ENCODE measurements at places on chromosomes 7 and 10. TPM values are rescaled to one million over a fixed set of nuclear protein-coding genes. Genes with fewer than 3 reads are reported as not detected.

CPSF4 gene
- total RNA-seq = 18.8 TPM

DNA sequence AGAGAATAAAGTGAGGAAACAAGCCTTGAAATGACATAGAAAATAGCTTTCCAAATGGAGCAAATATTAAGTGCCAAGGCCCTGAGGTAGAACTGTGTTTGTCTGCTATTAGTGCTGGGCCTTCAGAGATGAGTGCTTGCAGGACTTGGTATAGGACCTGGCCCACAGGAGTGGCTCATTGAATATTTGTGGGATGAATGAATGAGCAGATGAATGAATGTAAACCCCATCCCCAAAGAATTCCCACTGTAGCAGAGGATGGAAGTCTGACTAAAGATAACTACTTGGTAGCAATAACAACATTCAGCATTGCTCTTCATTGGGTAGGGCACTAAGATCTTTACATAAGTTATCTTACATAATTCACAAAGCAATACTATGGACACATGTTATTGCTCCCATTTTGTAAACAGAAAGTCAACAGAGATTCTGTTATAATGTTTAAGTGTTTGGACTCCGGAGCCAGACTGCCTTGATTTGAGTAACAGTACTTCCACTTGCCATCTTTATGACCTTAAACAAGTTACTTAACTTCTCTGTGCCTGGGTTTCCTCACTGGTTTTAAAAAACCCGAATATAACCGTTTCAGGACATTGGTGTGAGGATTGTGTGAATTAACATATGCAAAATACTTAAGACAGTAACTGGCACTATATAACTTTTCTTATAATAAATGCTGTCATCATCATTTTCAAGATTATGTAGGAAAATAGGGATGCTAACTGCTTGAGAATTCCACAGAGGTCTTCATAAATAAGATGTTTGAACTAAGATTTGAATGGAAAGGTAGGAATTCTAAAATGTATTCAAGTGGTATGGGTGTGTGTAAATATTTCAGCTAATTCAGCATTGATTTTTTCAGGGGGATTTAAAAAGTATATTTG is 141.9 kb downstream of the PRKG1 start:
- no peak for DNase-seq

DNA sequence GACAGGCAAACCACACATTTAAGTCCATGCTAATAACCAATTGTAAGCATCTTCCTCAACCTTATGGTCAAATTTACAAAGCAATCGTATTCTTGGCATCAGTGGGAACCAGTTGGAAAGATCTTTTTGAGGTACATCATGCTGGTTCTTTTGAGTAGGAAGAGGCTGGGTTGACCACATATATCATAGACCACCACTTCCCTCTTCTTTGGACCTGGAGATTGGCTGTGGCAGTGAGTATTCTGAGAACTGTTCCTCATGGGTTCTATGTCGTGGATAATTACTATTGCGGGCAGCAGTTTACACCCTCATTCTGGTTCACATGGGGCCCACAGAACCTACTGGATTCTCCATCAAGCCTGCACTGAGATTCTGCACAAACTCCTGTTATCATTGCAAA is 35.5 kb upstream of the C1GALT1 start:
- DNase-seq = no peak

DNA sequence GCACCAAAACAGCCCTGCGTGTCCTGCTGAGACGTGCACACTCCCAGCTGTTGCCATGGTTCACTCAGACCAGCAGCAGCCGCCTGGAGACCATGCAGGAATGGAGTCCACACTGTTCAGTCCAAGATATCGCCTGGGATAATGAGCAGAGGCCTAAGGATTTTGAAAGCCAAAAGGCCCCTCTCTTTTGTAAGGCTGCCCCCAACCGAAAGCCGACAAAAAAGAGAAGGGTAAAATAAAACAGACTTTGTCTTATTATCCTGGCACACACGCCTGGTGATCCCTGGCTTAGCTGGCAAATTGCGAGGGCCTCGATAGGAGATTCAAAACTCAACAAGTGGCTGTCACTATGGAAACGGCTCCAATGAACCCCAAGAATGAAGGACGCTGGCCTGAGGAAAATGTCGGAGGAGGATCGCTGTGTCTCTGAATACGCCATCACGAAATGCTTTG is 263.6 kb downstream of the SKIDA1 start:
- DNase-seq = no peak

DNA sequence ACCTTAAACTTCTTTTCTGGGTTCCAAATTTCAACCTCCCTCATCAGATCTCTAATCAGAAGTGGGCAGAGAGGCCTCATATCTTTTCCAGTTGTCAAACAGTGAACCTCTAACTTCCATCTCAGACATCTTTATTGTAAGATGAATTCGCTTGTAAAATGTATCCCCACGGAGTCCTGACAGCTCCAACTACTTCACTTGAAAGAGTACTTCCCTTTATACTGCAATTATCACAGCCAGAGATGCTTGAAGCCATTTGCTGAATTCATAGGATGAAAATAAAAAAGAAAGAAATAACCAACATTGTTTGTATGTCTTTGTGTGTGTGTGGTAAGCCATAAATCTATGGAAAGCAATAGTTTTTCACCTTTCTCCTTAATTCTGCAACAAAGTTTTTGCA is 175.2 kb downstream of the GRM3 start:
- DNase-seq = no peak

DNA sequence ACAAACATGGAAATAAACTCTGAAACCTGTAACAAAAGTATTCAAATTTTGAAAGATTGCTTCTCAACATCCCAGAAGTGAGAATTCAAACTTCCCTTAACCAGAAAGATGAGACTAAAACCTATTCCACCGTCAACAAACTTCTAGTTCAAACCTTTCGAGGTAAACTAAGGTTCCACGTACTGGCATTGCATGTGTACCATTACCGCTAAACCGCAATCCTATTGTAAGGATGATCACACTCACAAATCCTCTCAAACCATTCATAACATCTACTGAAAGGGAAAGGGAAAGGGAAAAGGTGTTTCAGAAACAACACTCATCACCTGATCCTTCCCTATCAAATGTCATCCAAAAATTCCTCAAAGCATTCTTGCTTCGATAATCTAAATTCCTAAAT is 3.1 kb downstream of the SMURF1 start:
- no peak for DNase-seq

DNA sequence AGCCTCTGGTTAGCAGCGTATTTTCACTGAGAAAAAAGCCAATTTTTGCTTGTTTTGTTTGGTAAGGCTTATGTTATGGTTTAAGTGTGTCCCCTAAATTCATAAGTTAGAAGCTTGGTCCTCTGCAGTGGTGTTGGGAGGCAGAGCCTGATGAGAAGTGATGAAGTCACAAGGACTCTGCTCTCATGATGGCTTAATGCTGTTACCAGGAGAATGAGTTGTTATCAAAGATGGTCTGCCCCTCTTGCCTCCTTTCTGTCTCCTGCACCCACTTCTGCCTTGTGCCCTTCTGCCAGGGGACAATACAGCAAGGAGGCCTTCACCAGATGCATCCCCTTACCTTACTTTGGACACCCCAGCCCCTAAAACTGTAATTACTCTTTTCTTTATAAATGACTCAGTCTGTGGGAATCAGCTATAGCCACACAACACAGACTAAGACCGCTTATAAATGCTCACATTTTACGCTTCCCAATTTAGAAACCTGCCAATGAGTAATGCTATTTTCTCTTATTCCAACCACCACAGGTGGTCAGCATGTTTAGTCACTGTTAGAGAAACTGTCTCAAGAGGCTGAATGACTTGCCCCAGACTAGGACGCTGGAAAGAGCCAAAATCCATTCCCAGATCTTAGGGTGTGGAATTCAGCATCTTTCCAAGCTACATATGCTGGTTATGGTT is 6.1 kb upstream of the PKD1L1 start:
- no peak for DNase-seq

UTF1 gene
- not detected for total RNA-seq

GRCh38 chr10:69317626-69318105 is 39.4 kb downstream of the HK1 start:
- DNase-seq = no peak

DNA sequence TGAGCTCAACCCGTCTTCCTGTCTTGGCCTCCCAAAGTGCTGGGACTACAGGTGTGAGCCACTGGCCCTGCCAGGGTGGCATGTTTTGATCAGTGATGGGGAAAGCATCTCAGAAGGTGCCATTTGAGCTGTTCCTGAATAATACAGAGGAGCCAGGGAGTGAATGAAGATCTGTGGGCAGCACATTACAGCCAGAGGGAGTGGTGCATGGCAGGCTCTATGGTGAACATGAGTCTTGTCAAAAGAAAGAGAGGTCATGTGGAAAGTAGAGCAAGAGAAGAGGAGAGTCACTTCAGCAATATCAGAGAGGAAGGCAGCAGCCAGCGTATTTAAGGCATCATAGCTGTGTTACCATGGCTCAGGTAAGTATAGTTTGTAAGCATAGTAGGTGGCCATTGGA is 275.7 kb upstream of the LRGUK start:
- DNase-seq = no peak

FEZF1 gene
- not detected for total RNA-seq

LRRC61 gene
- 9.8 TPM for total RNA-seq

EXOC4 gene
- total RNA-seq = 30.6 TPM

DNA sequence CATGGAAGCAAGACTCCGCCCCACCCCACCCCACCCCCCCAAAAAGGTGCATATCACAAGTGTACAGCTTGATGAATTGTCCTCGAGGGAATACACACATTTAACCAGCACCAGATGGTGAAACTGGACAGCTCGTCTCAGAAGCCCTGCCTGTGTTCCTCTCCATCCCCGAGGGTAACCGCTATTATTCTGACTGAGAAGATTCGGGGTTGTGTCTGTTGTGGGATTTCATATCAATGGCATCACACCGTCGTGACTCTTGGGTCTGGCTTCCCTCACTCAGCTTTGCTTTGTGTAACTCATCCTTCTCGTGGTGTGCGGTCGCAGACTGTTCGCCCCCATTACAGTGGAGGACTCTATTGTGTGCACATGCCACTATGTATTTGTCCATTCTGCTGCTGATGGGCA is 18.9 kb downstream of the PODXL start:
- DNase-seq = no peak

CYP2C9 gene
- total RNA-seq = not detected

- DNase-seq = no peak
These were observed 546.9 kb upstream of the GHITM start for GRCh38 chr10:83592337-83592935.

GRCh38 chr7:141231018-141231792 is 157.3 kb downstream of the TMEM178B start:
- DNase-seq = no peak

GRCh38 chr10:129694184-129694583 is 227.1 kb downstream of the MGMT start:
- DNase-seq = no peak

CCDC136 gene
- 8.5 TPM for total RNA-seq

C7orf33 gene
- not detected for total RNA-seq

- peak; percentile 55 for DNase-seq
These were observed 38.7 kb upstream of the RET start for GRCh38 chr10:43037942-43038782.

DNA sequence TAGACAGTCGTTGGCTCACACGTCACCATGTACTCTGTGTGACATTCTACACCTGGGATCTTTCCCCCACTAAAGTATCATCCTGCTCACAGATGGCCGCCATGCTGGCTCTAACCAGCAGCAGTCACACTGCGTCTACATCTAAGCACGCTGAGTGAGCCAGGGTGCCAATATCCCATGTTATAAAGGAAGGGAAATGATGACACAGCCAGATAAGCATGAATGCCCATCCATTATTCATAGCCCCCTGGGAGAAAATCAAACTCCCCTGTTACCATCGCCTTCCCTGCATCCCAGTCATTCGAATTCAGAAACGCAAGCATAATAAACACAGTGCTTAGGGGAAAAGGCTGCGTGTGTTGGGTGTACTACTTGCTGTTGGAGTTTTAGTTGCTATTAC is 698.2 kb upstream of the AUTS2 start:
- DNase-seq = no peak

- no peak for DNase-seq
These were observed 44.3 kb downstream of the SMURF1 start for GRCh38 chr7:99099499-99100077.

DNA sequence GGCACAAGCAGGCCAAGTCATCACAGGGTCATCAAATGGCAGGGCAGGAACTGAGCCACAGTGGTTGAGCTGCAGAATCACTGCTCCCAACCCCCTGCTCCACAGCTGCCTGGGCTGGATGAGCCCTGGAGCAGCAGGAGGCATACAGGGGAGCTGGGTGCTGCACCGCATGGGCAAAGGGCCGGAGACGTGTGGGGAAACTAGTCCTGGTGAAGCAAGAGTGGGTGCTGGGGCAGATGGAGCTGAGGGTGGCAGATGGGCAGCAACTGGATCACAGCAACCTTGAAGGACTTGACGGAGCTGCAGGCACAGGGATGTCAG is 16.0 kb upstream of the VOPP1 start:
- no peak for DNase-seq

DNA sequence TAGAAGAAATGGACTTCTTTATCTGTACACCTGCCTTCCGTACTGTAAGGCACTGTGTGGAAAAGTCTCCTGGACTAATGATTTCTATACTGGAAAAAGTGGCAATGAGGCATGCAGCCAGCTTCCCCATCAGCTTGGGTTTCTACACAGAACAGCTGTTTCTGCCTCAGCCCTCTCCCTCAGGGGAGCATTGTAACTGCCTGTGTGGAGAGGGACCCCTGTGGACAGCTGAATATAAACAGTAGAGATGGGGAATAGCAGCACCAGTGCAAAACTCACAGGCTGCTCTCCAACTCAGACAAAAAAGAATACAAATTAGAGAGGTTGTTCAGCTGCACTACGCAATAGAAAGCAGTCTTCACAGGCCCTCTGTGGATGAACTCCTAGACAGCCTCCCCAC is 451.3 kb upstream of the MBL2 start:
- DNase-seq = no peak

GRCh38 chr10:1513221-1513620 is 224.1 kb downstream of the ADARB2 start:
- DNase-seq = peak; percentile 34

- DNase-seq = no peak
These were observed 2.8 kb downstream of the ASIC3 start for GRCh38 chr7:151051108-151051507.

DNA sequence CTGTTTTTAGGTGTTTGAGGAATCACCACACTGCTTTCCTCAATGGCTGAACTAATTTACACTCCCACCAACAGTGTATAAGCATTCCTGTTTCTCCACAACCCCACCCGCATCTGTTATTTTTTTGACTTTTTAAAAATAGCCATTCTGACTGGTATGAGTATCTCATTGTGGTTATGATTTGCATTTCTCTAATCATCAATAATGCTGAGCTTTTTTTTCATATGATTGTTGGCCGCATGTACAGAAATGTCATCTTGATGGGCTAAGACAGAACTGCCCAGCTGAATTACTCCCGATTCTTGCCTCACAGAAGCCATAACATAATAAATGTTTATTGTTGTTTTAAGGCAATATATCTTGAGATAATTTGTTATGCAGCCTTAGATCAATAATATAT is 93.1 kb upstream of the DKK1 start:
- no peak for DNase-seq

- DNase-seq = no peak
These were observed 277.3 kb downstream of the CELF2 start for GRCh38 chr10:11294831-11295450.

NAT16 gene
- total RNA-seq = not detected

GRCh38 chr10:126595160-126595559 is 75.3 kb downstream of the C10orf90 start:
- DNase-seq = no peak
